Activated CD8-positive, alpha-beta T cell treated with anti-CD3 and anti-CD28 coated beads, Interleukin-2, amount 10 ng/mL, durations not matched to agents 7 days and 5 days (primary cell): ENCODE measurements at places on chromosomes 7 and 10.

GRCh38 chr10:7520507-7521485 is 110.0 kb upstream of the SFMBT2 start:
- peaks cover 16% of the 10 kb centered on the region for H3K36me3 ChIP-seq
- H3K4me1 ChIP-seq: peaks cover 62% of the 10 kb centered on the region
- no peak overlapping the region for H3K4me3 ChIP-seq
- H3K27ac ChIP-seq: peak overlapping the region; percentile 30

- H3K4me1 ChIP-seq: no peaks in the 10 kb centered on the region
- peaks cover 46% of the 10 kb centered on the region for H3K27me3 ChIP-seq
- no peak overlapping the region for H3K27ac ChIP-seq
- DNase-seq: no peak
Observed at GRCh38 chr10:7706534-7707073, 3.5 kb downstream of the ITIH2 start.

DNA sequence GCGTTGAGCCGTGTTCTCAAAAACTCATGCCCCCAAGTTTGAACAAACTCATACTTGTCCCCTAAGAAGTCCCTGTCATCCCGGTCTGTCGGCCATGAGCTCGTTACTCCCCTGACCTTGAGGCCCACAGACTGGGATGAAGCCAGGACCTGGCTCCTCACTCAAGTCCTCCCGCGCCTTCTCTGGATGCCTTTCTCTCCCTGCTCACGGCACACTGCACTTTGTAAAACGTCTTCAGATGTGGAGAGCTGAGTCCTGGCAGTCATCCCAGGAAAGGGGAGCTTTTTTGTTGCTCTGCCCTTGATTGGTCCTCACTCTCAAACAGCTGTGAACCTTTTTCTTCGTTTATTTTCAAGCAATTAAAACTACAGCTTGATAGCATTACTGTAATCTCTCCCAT is 110.8 kb downstream of the JAZF1 start:
- H3K36me3 ChIP-seq: no peaks in the 10 kb centered on the region
- no peak overlapping the region for H3K4me3 ChIP-seq
- no peak for DNase-seq
- no peaks in the 10 kb centered on the region for H3K4me1 ChIP-seq

DNA sequence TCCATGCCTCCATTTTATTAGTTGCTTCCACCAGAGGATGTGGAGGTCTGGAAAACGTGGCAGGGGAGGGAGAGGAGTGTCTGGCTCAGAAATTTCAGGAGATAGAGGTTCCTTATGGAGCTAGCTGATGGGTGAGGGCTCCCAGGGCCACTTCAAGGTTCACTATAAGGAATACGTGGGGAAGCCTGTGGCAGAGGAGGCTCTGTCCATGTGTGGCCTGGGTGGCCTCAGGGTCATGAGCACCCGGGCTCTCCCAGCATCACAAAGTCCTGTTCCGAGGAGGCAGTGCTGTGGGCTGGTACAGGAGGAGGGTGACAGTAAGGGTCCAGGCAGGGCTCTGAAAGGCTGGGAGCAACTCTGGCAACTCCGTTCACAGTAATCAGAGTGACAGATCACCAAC is 24.6 kb downstream of the ARHGAP22 start:
- H3K4me3 ChIP-seq: no peak overlapping the region
- peaks cover 27% of the 10 kb centered on the region for H3K27me3 ChIP-seq
- no peak overlapping the region for H3K27ac ChIP-seq
- no peaks in the 10 kb centered on the region for H3K4me1 ChIP-seq
- no peaks in the 10 kb centered on the region for H3K36me3 ChIP-seq

- H3K27ac ChIP-seq: no peak overlapping the region
- DNase-seq: no peak
- peaks cover 6% of the 10 kb centered on the region for H3K4me1 ChIP-seq
- peaks cover 5% of the 10 kb centered on the region for H3K27me3 ChIP-seq
- H3K36me3 ChIP-seq: no peaks in the 10 kb centered on the region
Observed at GRCh38 chr7:155333346-155334234, 35.9 kb downstream of the INSIG1 start.

DNA sequence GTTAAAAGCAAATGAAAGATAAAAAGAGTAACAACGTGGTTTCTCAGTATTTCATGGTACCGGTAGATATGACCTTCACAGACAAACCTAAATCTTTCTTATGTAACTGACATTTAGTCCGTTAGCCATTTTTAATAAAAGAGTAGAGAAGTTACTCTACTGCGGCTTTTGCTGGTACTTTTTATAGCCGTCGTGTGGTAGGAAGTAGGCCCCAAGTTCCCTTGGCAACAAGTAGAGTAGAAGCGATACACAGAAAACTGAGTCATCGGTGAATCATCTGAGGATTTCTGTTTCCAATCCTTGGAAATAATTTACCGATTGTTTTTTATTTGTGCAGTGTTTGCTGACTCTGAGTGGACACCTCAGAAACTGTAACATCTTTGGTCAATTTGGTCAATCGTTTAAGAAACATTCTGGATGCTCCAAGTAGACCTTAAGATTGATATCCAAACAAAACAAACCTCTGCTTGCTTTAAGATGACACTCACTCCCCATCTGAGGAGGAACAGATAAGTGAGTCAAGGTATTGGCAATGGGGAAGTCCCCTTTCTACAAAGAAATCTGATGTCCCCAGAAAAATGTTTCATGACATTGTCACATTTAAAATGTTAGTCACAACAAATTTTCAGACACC is 63.9 kb upstream of the AHR start:
- peak overlapping the region; percentile 71 for H3K4me3 ChIP-seq
- H3K4me1 ChIP-seq: peaks cover 49% of the 10 kb centered on the region
- peak; percentile 85 for DNase-seq
- H3K27me3 ChIP-seq: no peaks in the 10 kb centered on the region
- peak overlapping the region; percentile 98 for H3K27ac ChIP-seq

- no peaks in the 10 kb centered on the region for H3K36me3 ChIP-seq
- H3K27ac ChIP-seq: no peak overlapping the region
- no peaks in the 10 kb centered on the region for H3K4me1 ChIP-seq
- DNase-seq: no peak
Observed at GRCh38 chr10:82497439-82497838, 622.4 kb downstream of the NRG3 start.

DNA sequence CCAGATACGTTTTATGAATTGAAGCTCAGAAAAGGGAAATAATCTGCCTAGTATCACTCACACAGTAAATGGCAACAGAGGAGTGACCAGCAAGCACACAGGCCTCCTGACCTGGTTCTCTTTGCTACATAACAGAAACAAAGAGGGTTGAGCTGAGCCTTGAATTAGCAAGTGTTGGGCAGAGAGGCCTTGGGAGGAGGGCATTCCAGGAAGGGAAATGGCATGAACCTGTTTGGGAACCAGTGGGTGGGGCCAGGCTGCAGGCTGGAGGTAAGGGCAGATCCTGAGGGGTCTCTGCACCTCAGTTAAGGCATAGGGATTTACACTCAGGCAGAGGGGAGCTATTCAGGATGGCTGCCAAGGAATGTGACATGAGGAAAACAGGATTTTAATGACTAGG is 24.8 kb upstream of the CYCS start:
- no peak overlapping the region for H3K4me3 ChIP-seq
- no peak for DNase-seq
- H3K27me3 ChIP-seq: no peaks in the 10 kb centered on the region
- peaks cover 2% of the 10 kb centered on the region for H3K36me3 ChIP-seq

DNA sequence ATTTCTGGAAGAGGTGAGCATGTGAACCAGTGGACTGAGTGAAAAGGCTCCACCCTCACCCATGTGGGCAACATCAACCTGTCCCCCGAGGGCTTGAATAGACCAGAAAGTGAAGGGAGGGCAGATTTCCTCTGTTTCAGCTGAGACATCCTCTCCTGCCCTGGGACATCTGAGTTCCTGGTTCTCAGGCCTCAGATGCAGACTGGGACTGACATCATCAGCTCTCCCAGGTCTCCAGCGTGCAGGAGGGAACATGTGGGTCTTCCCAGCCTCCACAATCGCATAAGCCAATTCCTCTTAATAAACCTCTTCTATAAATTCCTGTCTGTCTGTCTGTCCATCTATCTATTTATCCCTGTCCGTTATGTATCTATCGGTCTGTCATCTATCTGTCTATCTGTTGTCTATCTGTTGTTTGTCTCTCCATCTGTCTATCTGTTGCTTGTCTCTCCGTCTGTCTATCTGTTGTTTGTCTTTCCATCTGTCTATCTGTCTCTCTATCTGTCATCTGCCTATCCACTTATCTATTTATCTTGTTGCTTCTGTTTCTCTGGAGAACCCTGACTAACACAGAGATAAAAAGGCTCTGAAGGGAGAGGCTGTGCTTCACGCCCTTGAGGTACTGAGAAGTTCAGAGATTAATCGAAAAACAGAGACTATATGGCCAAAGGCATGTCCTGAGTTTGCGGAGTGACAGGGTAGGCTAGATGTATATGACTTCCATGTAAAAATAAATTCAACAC is 140.3 kb upstream of the PFKP start:
- H3K27me3 ChIP-seq: peaks cover 3% of the 10 kb centered on the region
- H3K27ac ChIP-seq: no peak overlapping the region
- no peak overlapping the region for H3K4me3 ChIP-seq
- H3K36me3 ChIP-seq: no peaks in the 10 kb centered on the region
- H3K4me1 ChIP-seq: peaks cover 13% of the 10 kb centered on the region

DNA sequence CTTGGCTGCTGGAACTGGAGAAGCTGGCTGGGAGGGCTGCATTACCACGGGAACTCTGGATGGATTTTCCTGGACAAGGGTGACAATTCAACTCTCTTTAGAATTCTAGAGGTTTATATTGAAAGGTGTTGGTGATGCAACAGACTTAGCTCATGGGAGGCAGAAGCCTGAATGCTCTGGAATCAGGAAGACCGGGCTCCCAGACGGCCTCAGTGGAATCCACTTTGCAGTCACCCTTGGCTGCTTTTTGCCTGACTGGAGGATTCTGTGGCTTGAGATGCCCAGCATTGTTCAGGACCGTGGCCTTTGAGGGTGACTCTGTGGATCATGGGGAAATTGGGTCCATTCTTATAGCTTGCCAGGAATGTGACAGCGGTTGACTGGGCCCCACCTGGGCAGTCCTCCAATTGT is 32.3 kb downstream of the PYROXD2 start:
- no peaks in the 10 kb centered on the region for H3K36me3 ChIP-seq
- no peak overlapping the region for H3K27ac ChIP-seq
- H3K27me3 ChIP-seq: no peaks in the 10 kb centered on the region
- no peak for DNase-seq
- peaks cover 2% of the 10 kb centered on the region for H3K4me1 ChIP-seq

GRCh38 chr7:67781841-67782240 is 785.2 kb downstream of the TYW1 start:
- no peak for DNase-seq
- no peak overlapping the region for H3K27ac ChIP-seq
- H3K27me3 ChIP-seq: no peaks in the 10 kb centered on the region

- H3K36me3 ChIP-seq: no peaks in the 10 kb centered on the region
- no peaks in the 10 kb centered on the region for H3K4me1 ChIP-seq
- DNase-seq: no peak
- H3K4me3 ChIP-seq: no peak overlapping the region
- no peak overlapping the region for H3K27ac ChIP-seq
Observed at GRCh38 chr10:110827875-110828274, 43.9 kb upstream of the PDCD4 start.

DNA sequence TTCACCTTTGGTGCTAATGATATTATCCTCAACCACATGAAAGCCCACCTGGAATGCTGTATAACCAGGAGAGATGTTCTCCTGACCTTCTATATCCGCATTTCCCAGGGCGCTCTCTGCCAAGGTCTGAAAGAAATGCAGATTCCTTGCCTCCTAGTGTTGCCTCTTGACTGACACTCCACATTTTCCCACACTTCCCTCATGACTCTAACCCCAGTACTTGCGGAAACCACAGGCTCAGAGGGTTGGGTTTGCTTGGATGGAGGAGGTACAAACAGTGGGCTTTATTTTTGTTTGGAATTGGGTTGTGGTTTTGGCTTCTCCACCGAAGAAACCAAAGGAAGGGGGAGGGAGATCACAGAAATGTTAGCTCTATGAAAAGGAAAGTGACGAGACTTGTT is 222.9 kb upstream of the CELF2 start:
- H3K27ac ChIP-seq: no peak overlapping the region
- DNase-seq: no peak
- no peak overlapping the region for H3K4me3 ChIP-seq
- H3K36me3 ChIP-seq: no peaks in the 10 kb centered on the region

GRCh38 chr7:130940907-130941306 is 206.9 kb upstream of the KLF14 start:
- peaks cover 78% of the 10 kb centered on the region for H3K36me3 ChIP-seq
- H3K27me3 ChIP-seq: no peaks in the 10 kb centered on the region

GRCh38 chr7:117065571-117066150 is 112.4 kb downstream of the ST7 start:
- no peaks in the 10 kb centered on the region for H3K27me3 ChIP-seq
- peaks cover 18% of the 10 kb centered on the region for H3K4me1 ChIP-seq
- no peak overlapping the region for H3K27ac ChIP-seq
- DNase-seq: no peak
- no peak overlapping the region for H3K4me3 ChIP-seq

DNA sequence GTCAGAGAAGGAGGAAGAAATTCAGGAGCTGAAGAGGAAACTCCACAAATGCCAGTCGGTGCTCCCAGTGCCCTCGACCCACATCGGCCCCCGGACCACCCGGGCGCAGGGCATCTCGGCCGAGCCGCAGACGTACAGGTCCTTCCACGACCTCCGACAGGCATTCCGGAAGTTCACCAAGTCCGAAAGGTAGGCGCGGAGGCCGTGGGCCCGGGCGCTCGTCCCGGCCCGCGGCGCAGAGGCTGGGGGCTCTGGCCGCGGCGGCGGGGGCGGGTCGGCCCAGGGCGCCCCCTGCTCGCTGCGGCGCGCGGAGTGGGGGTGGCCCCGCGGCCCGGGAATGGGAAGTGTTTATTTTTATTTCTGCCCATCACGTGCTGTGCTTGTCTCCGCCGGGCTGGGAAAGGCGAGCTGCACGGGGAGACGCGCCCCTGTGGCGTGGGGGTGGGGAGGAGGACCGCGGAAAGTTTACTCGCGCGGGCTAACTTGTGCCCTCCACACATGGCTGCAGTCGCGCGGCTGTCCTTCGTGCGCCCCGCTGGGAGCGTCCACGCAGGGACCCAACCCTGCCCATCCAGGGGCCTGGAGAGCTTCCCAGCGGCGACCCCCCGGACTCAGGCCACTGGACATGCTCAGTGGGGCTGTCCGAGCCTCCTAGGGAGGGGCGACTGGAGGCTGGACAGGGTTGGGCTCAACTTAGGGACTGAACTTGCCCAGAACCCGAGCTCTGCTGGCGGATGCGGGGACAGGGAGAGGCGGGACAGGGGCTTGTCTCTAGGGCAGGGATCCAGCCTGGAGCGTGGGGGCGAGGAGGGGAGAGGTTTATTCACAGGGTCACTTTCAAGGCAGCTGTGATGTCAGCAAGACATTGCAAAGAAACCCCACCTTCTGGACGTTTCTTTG is 82.6 kb upstream of the PRKG1 start:
- no peaks in the 10 kb centered on the region for H3K4me1 ChIP-seq
- no peaks in the 10 kb centered on the region for H3K36me3 ChIP-seq
- no peak for DNase-seq

GRCh38 chr10:50625649-50626132 is 1.9 kb upstream of the SGMS1 start:
- H3K36me3 ChIP-seq: peaks cover 5% of the 10 kb centered on the region
- DNase-seq: no peak
- peaks cover 34% of the 10 kb centered on the region for H3K4me1 ChIP-seq
- H3K27ac ChIP-seq: peak overlapping the region; percentile 90
- H3K27me3 ChIP-seq: no peaks in the 10 kb centered on the region
